ENCODE measurements at places on chromosomes 6 and 20.

GRCh38 chr6:100706491-100706890 lies 174.6 kb downstream of the ASCC3 start:
- no peak for DNase-seq

GRCh38 chr6:112086744-112087135 lies 542 bp downstream of the TUBE1 start:
- no peak for DNase-seq

- no peak for DNase-seq
Observed at GRCh38 chr6:133085896-133086295, 155.3 kb upstream of the EYA4 start.

GRCh38 chr6:88119769-88120168 lies 46.4 kb downstream of the CNR1 start:
- DNase-seq = no peak

DNA sequence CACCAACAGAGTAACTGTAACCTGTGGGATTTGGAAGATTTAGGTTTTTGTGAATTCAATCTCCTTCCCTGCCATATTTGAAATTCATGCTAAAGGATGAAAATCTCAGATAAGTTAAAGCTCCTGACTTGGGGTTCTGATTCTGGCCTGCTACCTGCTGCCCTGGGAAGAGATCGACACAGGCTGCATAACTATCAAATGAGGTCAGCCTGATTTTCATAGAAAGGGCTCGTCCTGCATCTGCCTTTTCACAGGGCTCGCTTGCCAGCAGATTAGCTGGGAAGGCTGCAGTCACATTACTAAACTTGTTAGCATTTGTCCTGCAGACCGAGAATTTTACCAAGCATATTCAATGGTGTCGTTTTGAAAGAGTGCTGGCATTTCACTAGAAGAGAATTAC lies 14.6 kb downstream of the GCLC start:
- DNase-seq = no peak

DNA sequence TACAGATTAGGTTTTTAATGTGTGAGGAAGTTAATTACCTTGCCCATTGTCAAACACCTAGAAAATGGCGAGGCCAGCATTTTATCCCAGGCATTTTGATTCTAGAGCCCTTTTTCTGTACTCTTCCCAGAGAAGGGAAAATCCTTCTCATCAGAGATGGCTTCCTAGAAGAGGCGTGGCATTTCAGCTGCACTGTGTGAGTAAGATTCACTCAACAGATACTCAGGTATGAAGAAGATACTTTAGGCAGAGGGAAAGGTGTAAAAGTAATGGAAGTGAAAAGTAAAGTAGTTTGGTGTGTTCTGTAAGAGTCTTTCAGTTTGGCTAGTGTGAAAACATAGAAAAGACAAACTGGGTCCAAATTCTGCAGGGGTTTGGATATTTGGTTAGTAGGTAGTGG lies 113.8 kb downstream of the MAP3K4 start:
- no peak for DNase-seq

DNA sequence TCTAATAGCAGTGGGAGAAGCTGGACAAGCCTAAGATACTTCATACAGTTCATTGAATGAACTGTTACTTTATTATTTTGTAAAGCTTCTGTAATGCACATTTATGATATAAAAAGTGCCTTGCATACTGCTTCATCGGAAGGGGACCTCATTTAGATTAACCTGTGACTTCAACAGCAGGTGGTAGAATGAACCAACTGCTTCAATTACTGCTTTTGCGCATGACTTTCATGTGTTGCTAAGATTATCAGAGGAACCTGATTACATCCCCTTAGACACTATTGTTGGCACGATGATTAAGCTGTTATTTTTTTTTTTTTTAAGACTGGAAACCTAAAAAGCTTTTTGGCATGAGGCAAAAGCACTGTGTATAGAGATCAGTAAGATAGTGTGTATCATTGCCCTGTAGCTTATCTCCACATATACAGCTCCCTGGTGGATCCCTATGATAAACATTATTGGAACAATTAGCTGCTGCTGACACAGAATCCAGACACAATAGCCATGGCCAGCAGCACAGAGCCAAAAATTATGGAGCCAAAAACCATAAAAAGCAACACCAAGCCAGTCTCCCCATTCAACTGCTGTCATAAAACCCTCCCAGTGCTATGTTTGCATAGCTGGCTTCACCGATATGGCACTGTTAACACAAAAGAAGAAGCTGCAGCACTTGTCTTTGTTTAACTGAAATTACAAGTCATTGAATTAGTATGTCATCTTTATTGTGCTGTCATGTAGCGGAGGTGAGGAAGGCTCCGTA lies 731.6 kb upstream of the MMS22L start:
- DNase-seq = no peak

GRCh38 chr20:10090588-10091166 lies 55.9 kb downstream of the ANKEF1 start:
- DNase-seq = peak; percentile 17

DNA sequence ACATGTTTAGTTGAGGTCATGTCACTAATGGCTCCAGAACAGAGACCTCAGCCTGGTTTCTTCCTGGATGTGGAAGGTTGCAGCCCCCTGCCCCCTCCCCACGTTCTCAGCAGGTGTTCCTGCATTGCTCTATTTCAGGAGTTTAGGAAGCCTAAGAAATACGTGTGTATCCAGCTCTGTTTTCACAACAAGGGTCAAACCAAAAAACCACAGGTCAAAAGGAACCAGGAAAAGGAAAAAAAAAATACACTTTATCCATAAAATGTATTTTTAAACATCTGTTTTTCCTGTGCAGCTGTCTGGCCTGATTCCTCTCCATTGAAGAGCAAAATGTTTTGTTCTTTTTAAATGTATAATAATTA lies 107.9 kb upstream of the PLEKHG1 start:
- no peak for DNase-seq

- DNase-seq = no peak
Observed at GRCh38 chr6:126145351-126145750, 159.0 kb downstream of the TRMT11 start.

DNA sequence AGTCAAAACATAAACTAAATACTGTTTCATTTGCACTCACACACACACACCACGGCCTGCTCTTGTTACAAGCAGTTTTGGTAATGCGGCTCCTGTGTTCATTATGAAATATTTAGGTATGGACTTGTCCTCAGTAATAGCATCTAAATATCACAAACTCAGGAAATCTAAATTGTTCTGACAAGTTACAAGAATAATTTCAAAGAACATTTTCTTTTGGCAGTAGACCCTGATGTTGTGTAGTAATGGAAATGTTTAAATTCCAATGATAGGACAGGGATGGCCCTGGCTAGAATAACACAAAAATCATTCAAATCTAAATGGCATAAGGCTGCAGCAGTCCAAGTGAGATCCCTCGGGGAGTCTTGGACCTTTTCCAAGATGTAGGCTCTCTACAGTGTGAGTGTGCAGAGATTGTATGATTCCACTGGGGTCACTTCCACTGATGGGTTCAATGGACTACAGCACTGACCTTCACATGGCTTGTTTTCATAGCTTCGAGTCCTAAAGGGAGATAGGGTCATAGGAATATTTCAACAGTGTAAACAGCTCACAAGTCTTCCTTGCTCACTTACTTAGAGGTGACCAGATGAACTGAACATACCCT lies 210.6 kb upstream of the PLCB4 start:
- no peak for DNase-seq

DNA sequence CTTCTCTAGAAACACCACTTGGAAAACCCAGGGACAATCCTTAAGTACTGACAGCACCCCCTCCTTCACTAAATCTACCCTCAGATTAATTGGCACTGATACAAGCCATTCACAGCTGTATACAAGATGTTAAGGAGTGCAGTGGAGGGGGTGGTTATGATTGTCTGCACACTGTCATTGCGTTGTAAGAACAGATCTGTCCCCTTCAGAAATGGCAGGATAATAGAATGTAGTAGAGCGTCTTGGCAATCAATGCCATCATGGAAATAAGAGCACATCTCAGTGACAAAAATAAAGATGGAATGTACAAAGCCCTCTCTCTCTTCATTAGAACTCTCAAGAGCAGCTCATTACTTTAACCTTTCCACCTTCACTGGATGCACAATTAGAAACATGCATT lies 324.9 kb upstream of the TBX18 start:
- no peak for DNase-seq

GRCh38 chr6:84912472-84913322 lies 148.3 kb upstream of the TBX18 start:
- DNase-seq = no peak

- DNase-seq = no peak
Observed at GRCh38 chr20:8512003-8512402, 379.9 kb downstream of the PLCB1 start.

DNA sequence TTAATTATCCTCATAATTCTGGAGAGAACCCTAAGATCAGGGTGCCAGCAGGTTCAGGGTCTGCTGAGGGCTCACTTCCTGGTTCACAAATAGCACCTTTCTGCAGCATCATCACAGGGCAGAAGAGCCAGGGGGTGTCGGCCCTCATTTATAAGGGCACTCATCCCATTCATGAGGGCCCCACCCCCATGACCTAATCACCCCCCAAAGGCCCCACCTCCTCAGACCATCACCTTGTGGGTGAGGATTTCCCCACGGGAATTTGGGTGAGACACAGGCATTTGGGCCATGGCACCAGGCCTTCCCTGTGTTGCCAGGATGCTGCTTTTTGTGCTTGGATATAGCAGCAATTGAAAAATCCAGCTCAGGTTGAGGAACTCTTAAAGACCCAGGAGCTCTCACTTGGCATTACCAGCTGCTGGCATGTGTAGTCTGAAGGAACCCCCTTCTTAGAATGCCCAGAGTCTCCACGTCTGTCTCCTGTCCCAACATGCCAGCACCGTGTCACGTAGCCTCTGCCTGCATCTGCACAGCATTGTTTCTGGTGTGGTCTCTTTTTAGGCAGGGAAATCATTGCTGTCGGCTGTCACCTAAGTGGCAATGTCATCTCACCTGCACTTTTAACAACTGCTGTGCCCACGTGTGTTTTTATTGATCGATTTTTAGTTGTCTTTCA lies 71.5 kb downstream of the RPP40 start:
- DNase-seq = no peak

DNA sequence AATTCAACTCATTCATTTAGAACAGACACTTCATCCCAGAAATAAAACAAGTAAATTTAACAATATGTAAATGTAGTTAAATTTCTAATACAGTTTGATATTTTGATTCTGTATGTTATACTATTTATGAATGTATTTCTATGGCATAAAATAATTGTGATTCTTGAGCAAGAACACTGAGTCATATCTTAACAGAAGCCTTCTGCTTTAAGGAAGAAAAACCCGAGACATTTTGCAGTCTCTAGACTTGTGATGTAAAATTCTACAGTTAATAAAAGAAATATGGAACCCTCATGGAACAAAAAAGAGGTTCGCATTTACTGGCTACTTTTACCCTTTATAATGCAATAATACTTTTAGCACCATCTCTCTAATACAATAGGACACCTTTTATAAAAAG lies 47.9 kb upstream of the SCML4 start:
- DNase-seq = no peak

DNA sequence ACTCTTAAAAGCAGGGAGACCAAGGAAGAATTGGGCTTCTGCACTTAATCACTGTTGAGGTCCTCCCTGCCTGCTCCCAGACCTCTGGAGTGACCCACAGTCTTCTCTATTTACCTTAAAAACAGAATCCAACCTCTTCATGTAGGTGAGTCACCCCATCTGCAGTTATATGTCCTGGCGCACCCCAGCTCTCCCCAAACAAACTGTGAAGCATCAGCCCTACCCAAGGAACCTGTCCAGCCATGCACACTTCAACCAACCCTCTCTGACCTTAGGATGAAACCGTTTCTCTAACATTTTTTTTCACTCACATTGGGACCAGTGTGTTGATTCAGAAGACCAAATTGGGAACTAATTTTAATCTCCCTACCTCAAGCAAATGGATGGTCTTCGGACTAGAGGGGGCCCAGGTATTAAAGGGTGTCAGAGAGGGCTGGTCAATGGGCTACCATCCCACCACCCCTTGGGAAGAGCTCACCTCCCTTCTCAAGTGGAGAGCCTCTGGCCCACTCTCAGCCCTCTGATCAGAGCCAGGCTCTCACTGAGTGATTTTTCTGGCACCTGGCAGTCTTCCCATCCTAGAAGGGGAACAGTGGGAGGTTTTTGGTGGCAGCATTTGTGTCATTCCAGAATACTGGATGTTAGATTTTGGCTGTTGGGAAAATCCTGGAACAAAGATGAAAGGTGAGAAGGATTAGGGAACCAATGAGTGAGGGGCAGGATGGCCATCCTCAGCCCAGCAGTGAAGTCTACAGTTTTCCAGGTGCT lies 203.6 kb downstream of the LRFN2 start:
- no peak for DNase-seq

- DNase-seq = no peak
Observed at GRCh38 chr6:170018422-170018935, 267.1 kb downstream of the ERMARD start.

DNA sequence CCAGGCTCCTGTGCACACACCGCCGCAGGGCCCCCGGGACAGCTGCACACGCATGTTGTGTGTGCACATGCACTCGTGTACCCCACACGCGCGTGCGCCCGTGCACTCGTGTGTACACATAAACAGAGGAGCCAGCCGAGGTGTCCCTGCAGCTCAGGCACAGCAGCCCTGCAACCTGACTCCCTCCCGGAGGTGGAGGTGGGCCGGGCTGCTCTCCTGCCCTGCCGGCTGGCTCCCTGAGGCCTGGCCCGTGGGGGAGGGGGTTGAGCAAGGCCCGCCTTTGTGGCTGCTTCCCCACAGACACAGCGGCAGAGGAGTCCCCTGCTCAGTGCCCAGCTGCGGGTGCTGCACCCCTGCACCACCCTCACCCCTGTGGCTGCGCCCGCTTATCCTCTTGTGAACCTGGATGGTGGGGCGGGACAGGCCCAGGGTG lies 624 bp downstream of the RBBP8NL start:
- DNase-seq = no peak

- DNase-seq = no peak
Observed at GRCh38 chr6:151493161-151493803, 535 bp upstream of the CCDC170 start.

DNA sequence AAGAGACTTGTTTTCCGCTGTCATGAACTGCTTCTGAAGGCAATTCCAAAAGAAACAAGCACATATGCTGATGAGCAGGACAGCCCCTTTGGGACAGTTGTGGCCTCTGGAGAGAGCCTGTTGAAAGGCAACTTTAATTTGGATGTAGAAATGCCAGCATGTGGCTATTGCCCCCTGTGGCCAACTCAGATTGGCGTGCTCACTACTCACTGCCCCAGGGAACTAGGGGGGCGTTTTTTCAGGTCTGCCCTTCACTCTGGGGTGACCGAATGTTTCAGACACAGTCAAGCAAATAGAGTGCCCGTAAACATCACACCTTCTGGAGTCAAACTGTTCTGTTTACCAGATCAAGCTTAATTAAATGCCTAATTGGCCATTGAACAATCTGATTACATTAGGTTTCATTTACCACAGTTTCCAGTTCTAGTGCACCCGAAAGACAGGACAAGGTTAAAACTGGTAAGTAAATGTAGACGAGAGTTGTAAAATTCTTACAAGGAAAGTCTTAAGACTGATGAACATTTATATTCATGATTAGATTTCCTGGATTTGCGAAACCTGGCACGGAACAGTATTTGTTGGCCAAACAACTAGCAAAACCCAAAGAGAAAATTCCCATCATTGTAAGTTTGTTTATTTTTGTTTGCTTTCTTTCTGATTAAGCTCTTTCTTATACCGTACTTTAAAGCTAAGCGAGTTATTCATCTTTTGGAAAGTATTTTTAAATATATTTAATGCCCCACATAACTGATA lies 75.9 kb upstream of the SYNJ2 start:
- DNase-seq = no peak

- DNase-seq = no peak
Observed at GRCh38 chr6:87944541-87944954, 103.1 kb upstream of the SPACA1 start.

All from CD4-positive, alpha-beta T cell treated with Interleukin-6 at 100 ng/mL for 8 hours (primary cell).